ENCODE measurements at places on chromosomes 5 and 9.

- no peak for DNase-seq
Observed at GRCh38 chr9:136625101-136626065, 37.3 kb upstream of the EGFL7 start.

DNA sequence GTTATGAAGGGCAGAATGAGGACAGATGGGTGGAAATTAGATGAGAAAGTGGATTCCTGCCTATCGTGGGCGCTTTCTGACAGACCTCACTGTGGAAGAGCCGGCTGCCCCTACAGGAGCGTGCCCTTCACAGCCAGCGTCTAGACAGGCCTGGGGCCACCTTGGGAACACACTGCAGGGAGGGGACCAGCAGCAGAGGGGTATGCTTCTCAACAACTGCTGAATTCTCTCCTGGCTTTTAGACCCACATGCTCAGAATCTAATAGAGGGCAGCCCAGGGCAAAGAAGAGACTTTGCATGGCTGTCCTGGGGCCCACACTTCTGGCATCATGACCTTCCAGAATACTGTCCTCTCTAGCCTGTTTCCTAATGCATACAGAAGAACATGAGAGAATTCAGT lies 2.1 kb upstream of the SEMA4D start:
- no peak for DNase-seq

GRCh38 chr5:133884569-133885311 lies 83.7 kb downstream of the C5orf15 start:
- DNase-seq = no peak

DNA sequence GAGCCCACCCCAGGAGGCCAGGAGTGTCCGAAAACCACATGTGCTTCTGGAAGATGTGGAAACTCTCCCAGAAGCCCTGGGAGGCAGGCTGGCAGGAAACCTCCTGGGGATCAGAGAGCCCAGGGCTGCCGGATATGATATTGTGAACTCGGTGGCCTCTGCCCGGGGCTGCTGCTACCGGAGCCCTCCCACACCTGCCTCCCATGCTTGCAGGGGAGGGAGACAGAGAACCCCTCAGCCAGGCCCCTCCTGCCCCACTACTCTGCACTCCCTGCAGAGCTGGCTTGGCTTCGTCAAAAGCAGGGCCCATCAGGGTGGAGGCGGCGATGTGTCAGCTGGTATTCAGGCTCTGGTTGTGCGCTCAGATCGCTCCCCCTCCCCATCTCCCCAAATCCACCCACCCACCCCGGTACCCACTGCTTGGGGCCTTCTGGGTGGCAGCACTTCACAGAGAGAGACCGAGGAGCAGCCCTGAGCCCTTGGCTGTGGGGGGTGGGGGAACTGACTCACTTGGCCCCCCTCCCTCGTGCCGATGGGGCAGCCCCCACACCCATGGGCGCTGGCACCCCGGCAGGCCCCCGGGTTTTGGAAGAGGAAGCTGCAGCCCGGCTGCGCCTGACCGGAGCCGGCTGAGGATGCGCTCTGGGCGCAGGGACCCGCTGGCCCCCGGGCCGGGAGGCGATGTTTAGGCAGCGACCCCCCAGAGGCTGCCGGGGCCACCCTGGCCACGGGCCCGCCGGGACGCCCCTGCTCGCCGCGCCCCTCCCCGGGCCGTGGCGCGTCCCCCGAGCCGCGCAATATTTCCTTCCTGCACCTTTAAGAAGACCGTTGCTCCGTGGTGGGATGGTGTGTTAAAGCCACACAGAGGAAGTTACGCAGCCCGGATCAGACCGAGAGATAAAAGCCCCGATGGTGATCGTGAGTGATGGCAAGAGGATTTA lies 786 bp upstream of the NTNG2 start:
- peak; percentile 60 for DNase-seq

DNA sequence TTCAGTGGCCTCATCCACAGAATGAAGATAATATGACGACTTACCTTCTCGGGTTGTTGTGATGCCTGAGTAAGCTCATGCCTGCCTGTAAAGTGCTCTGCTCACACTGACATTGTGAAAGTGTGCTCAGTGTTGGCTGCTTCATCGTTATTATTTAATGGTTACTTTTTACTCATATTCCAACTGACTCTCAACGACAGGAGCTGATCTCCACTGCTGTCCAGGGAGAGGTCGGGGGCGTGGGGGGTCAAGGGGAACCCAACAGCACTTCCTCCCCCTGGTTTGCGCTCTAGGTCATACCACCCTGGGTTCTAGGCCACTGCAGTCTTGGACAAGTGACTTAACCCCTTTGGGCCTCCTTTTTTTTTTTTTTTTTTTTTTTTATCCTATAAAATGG lies 52.9 kb upstream of the ANGPTL2 start:
- no peak for DNase-seq

DNA sequence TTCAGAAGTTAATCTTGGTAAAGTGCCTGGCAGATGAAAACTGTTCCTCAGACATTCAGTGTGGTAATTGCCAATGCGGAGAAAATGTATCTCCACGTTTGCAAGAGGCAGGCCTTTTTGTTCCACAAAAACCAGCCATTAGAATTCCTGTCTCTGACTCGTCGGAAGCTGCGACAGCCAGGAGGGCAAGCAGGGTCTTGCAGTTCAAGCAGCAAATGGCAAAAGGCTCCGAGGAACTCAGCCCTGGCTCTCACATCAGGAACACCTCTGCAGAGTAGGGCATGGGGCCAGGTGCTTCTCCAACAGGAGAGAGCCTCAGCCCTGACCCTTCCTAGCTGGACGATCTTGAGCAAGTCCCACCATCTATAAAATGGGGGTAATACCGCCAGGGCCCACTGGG lies 69.0 kb upstream of the CPLX2 start:
- no peak for DNase-seq

DNA sequence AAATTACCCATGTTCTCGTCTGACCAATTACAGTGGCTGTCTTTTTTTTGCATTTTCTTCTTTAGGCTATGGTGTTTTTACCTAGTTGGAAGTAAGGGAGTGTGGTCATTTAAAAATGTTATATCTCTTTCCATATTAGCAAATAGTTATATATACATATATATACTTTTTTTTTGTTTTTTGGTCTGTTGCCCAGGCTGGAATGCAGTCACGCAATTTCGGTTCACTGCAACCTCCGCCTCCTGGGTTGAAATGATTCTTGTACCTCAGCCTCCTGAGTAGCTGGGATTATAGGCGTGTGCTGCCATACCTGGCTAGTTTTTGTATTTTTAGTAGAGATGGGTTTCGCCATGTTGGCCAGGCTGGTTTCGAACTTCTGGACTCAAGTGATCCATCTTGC lies 12.3 kb downstream of the MARCHF6 start:
- no peak for DNase-seq

- DNase-seq = no peak
Observed at GRCh38 chr5:125404056-125404455, 657.6 kb upstream of the ZNF608 start.

DNA sequence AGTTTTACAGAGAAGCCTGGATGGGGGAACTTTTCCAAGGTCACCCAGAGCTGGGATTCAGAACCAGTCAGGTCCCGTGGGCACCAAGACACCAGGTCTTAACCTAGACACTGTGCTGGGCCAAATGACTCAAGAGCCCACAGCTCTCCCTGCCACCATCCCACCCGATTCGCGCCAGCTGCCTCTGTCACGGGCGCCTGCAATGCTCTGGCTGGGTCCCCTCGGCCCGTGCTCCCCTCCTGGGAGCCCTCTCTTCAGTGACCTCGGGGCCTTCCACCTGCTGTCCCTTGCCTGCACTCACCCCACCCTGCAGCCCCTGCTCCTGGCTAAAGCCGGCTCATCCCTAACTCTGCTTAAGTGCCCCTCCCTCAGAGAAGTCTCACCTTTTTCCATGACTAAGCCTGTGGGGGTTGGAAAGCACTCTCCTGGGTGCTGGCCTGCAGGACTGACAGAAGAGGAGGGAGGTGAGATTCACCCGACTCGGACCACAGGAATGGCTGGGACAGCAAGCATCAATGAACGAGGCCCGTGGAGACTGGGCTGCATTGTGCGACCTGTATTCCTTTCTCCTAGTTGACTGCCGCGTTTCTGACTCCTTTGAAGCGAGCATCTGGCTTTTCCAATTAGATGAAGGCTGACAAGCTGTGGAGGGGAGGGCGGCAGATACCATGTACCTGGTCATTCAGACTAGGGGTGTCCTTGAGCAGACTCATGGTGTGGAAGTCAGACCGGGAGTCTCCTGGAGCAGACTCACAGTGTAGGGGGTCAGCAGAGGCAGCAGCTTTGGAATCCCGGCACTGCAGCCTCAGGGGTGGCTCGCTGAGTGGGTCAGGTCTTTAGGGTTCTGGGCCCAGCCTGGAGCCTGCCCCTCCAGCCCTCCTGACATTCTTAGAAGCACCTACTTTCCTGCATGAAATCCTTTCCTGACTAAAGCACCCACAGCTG lies 5.8 kb upstream of the IL4 start:
- DNase-seq = no peak

GRCh38 chr5:368183-369084 lies 46.9 kb downstream of the AHRR start:
- no peak for DNase-seq

GRCh38 chr5:175920231-175920811 lies 47.8 kb downstream of the THOC3 start:
- DNase-seq = no peak

GRCh38 chr9:77588271-77588937 lies 59.7 kb downstream of the GNA14 start:
- DNase-seq = no peak

- no peak for DNase-seq
Observed at GRCh38 chr9:30172206-30172605, 2212.2 kb upstream of the ACO1 start.

DNA sequence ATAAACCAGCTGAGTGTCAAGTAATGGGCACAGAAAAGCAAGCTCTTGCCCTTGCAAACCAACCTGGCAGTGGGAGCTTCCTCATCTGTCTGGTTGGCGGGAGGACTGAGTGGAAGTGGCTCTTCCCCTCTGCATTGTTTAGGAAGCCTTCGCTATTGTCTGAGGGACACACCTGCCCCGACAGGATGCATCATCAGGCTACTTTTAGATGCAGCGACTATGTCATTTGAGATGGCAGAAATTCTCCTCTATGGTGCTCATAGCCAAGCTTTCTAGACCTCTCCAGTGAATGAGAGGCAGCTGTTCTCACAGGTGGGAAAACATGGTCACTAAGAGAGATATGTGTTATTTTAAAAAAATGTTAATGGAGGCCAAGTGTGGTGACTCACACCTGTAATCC lies 104.0 kb downstream of the DOCK8 start:
- DNase-seq = no peak

- DNase-seq = no peak
Observed at GRCh38 chr5:132176521-132176945, 51.1 kb downstream of the P4HA2 start.

DNA sequence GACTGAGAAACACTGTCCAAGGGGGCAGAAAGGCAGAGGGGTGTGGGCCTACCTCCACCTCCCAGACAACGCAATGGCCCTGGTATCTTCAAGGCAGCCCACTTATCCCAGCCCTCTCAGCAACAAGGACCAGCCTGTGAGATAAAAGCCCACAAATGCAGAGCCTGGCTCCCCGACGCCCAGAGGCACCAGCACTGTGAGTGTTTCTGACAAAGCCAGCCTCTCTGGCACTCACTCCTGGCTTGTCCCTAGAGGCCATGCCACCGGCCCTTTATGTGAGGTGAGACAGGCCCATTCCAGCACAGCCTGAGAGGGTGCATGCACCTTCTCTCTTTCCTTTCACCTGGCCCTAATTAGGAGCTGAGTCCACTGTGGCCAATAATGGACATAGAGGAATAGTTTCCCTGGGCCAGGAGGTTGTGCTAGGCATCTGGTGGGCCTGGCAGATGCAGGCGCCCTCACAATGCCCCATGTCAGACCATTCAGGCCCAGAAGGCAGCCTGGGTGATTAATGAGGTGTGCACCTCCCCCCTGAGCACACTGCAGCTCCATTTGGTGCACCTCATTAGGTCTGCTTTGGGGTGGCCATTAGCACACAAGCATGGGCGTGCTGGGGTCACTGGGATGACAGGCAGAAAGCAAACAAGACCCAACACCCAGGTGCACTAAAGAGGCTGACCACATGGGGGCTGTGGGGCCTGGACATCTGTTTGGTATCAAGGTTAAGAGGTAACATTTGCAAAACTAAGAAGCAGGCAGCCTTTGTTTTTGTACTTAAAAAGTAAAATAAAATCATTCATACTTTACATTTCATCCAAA lies 176.0 kb downstream of the MED10 start:
- no peak for DNase-seq

DNA sequence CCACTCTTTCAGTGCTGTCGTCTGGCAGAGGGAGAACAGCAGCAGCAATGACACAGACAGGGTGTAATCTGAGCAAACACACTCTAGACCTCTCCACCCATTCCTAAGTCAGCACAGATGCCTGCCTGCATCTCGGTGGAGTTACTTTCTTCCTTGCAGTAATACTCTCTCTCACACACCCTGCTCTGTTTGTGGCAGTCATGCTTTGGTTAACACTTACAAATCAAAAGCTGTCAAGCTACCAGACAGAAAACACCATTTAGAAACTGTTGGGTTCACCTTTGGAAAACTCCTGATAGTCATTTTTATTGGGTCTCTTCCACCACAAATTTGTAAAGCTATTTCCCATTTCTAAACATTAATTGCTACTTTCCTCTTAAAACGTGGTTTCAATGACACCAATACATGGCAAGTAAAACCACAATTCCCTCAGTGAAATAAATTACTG lies 27.3 kb downstream of the LHFPL2 start:
- no peak for DNase-seq

- no peak for DNase-seq
Observed at GRCh38 chr5:160081495-160081894, 37.8 kb downstream of the PWWP2A start.

GRCh38 chr9:96022445-96023051 lies 147.1 kb downstream of the ERCC6L2 start:
- peak; percentile 29 for DNase-seq

GRCh38 chr9:123348317-123348992 lies 7.5 kb upstream of the CRB2 start:
- no peak for DNase-seq

GRCh38 chr5:43078956-43079355 lies 38.8 kb upstream of the ANXA2R start:
- DNase-seq = no peak

DNA sequence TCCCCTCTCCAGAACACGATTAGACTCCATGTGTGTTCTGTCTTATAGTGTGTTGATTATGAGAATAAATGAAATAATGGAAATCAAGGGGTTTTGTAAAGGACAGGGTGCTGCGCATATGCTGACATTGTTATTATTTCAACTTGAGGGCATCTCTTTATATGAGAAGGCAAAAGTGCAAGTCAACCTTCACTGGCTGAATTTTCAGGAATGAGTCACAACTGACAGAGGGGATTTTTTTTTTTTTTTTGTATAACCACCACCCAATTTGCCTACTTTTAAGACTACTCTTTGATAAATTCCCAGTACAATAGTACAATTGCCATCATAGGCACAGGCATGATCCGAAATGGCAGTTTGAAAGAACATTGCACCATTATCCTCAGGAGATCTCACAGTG lies 419.2 kb upstream of the NMUR2 start:
- DNase-seq = no peak

GRCh38 chr5:115325296-115325959 lies 29.0 kb upstream of the CCDC112 start:
- no peak for DNase-seq

DNA sequence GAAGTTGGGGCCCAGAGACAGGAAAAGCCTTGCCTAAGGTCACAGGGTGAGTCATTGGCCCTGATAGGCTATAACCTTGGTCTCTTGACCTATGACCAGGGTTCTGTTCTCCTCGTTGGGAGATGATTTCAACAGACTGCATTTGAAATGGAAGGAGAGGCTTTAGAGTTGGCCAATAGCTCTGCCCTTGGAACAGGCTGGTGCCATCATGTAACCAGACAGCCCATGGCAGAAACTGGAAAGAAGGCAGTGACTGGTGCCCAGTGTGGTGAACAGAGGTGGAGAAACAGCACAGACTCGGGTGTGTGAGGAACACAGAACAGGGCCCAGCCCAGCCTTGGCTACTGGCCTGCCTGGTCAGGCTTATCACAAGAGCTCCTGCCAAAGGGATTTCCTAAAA lies 109.8 kb upstream of the SLC25A48 start:
- no peak for DNase-seq

Data from activated T-helper 2 cell treated with anti-CD3 and anti-CD28 coated beads, Interferon-gamma antibody, Interleukin-2, Interleukin-4, amounts not matched to agents 10 μg/mL and 5 μg/mL and 100 μg/mL, durations not matched to agents 14 hours and 24 hours and 36 hours (primary cell).